SW480 (cell line): ENCODE measurements at places on chromosomes 5 and 9.
A peak's percentile ranks its signal among the peaks of the same experiment; 100 is the strongest.

DNA sequence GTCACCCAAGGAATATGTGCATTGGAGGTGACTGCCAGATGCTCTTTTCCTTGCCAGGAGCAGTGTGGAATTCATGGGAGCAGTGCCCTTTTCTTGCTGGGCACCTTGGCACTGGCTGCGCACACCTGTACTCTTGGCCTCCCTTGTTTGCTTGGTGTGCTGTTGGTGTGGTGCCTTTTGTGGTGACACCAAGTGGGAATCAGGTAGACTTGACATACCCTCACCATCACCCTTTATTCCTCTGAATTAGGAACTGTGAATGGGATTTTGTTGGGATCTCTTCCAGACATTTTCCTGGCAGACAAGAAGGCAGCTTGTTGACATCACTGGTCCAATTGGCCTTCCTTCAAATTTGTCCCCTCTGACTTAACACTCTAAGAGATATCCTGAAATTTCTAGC, 82.3 kb downstream of the RAI14 start:
- DNase-seq, result no peak

DNA sequence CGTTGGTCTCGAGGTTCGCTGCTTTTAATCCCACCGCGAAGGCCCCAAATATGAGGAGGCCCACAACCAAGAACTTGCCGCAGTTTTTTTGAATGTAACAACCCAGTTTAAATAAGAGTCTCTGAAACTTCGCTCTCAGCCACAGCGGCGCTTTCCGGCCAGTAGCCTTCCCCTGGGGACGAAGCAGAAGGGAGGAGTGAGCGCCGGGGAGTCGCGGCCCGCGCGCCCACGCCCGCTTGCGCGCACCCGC, 10.4 kb downstream of the PTCH1 start:
- peak; percentile 56 for DNase-seq

DNA sequence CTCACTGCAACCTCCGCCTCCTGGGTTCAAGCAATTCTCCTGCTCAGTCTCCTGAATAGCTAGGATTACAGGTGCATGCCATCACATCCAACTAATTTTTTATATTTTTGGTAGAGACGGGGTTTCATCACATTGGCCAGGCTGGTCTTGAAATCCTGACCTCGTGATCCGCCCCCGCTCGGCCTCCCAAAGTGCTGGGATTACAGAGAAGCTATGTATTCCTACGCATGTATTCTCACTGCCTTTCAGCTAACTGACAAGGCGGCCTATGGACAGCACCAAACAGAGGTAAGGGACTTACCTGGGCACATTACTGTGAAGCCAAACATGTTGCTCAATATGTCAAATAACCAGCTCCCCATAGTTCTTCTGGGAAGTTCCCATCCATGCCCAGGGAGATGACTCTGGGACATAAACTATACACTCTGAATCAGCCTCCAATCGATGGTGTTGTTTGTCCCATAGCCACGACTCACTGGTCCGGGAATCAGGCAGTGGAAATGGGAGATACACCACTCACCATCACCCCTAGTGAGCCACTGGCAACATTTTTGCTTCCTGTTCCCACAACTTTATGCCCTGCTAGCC, 114.6 kb downstream of the SYK start:
- DNase-seq, result no peak

- DNase-seq, result peak; percentile 33
Measured at GRCh38 chr5:8458038-8458383, 589.1 kb downstream of the MTRR start.

GRCh38 chr9:133577737-133578112, 31.5 kb downstream of the FAM163B start:
- no peak for DNase-seq

- peak; percentile 11 for DNase-seq
Measured at GRCh38 chr5:103031607-103032006, 88.3 kb downstream of the GIN1 start.

- DNase-seq, result no peak
Measured at GRCh38 chr5:169724303-169725087, 87.4 kb downstream of the DOCK2 start.

DNA sequence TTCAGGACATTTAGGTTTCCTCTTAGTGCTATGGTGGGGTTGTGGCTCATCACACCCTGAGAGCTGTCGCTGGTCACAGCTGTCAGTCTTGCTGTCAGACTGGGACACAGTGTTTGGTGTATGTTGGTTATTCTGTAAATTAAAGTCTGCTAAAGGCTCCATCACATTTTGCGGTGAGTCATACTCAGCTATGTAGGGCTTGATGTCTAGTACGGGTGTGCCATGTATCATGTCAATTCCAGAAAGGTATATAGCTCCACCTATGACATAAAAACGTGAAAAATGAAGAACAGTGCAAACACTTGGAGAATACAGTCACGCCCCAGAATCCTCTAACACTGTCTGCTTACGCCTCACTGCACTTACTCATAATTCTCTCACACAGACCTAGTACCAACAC, 11.9 kb downstream of the TRMO start:
- DNase-seq, result peak; percentile 33

GRCh38 chr5:150589862-150590601, 50.4 kb upstream of the SYNPO start:
- DNase-seq, result peak; percentile 43

GRCh38 chr9:129344641-129345495, 166.8 kb upstream of the IER5L start:
- DNase-seq, result no peak

GRCh38 chr9:33024126-33024965, 727 bp upstream of the DNAJA1 start:
- peak; percentile 38 for DNase-seq

DNA sequence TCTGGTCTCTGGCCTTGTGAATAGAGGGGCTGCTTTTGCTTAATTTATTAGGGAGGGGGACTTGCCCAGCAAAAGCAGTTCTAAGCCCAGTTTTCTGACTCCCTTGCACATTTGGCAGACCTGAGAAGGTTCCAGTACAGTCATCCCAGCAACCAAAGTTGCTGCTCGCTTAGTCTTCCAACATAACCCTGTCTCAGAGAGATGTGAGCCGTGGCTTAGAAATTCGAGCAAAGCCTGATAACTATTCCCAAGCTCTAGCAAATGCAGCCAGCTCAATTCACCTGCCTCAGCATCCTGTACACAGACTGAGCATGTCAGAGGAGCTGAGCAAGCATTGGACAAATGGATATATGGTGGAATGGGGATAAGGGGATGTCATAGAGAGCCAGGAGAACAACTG, 401.9 kb downstream of the SPOCK1 start:
- no peak for DNase-seq

DNA sequence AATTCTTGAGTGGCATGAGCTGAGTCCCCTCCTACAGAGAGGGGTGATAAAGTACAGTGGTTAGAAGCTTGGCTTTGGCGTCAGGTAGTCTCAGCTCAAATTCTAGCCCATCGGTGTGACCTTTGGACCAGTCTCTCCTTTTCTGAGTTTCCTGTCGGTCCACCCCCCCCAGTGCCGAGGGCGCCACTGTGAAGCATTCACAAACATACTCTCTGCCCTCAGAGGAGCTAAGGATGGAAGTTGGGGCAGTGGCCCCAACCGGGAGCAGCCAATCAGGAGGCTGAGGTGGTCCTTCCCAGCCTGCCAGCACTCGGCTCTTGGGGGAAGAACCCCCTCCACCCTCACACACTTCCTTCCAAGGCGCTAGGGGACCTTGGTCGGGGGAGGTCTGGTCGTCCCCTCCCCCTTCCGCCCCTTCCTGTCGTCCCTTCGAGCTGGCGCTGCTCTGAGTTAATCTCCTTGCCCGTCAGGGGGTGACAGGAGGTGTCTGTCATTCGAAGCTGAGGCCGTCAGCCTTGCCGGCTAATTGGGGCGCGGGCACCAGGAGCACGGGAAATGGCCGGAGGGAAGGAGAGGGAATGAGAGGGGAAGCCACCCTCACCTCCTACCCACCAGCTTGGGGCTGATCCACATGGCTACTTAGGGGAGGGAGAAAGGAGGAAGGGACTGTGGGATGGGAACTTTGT, 53.0 kb downstream of the CXXC5 start:
- peak; percentile 79 for DNase-seq

GRCh38 chr9:92538541-92538940, 2.8 kb upstream of the ECM2 start:
- DNase-seq, result no peak

DNA sequence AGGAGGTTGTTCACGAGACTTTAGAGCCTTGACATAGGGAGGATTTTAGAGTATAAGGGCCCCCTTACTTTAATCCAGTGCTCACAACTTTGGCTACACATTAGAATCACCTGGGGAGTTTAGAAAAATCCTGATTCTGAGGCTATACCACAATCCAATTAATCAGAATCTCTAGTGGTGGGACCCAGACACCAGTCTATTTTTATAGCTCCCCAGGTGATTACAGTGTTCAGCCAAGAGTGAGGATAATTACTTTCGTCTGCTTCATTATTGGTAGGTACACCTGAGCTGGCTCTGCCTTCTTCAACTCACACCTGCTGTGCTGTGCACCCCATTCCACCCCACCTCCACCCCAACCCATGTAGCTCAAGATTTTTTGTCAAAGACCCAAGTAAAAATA, 141.3 kb upstream of the EPB41L4A start:
- DNase-seq, result no peak

GRCh38 chr5:127536687-127537086, 19.2 kb downstream of the PRRC1 start:
- DNase-seq, result peak; percentile 37

- no peak for DNase-seq
Measured at GRCh38 chr9:126965077-126965476, 50.5 kb downstream of the RALGPS1 start.

- no peak for DNase-seq
Measured at GRCh38 chr9:34328500-34328986, 525 bp downstream of the KIF24 start.

DNA sequence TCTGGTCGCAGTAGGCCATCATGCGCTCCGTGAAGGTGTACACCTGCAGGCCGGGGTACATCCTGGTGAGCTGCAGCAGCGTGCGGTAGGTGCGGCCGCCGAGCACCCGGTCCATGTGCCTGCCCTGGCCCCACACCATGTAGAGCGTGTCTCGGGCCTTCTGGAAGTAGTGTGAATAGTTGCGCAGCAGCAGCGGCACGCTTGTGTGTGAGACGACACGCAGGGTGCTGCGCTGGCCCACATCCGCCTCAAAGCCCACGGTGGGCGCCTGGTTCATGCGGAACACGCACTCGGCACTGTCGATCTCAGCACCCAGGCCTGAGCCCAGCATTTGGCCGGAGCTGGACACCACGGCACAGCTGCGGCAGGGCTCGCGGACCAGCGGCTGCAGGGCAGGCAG, 4.5 kb downstream of the ST6GALNAC4 start:
- DNase-seq, result no peak

GRCh38 chr9:89375191-89375760, 57.0 kb downstream of the SECISBP2 start:
- DNase-seq, result no peak

DNA sequence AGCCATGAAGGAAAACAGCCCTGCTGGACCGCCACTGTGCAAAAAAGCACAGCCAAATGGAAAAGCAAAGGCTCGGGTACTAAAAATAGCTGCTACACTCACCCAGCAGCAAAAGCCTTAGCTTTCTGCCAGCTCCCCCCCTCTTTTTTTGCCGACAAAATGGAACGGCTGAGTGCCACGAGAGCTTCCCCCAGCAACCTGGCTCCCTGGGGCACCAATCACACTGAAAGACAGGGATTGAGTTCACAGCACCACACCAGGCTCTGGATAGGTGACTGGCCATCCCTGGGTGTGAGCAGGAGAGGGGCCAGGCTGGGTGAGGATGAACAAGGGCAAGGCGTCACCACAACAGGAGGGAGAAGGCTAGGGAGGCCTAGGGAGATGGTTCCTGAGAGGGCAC, 66.7 kb downstream of the SIL1 start:
- DNase-seq, result no peak

DNA sequence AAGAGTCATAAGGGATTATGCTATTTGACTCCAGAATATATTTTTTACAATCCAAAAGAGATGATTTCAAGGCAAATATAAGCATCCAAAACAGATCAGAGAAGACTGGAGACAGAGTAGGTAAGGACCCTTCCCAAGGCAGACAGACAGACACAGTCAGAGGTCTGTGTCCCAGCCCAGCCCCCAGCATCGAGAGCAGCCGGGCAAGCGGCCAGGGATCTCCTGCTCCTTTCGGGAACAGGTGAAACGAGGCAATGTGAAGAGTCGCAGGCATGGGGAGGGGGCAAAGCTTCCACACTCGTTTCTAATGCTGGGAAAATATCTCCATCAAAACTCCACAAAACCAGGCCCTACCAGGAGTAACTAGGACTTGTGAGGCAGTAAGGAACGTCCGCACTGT, 5.8 kb downstream of the PAEP start:
- no peak for DNase-seq

DNA sequence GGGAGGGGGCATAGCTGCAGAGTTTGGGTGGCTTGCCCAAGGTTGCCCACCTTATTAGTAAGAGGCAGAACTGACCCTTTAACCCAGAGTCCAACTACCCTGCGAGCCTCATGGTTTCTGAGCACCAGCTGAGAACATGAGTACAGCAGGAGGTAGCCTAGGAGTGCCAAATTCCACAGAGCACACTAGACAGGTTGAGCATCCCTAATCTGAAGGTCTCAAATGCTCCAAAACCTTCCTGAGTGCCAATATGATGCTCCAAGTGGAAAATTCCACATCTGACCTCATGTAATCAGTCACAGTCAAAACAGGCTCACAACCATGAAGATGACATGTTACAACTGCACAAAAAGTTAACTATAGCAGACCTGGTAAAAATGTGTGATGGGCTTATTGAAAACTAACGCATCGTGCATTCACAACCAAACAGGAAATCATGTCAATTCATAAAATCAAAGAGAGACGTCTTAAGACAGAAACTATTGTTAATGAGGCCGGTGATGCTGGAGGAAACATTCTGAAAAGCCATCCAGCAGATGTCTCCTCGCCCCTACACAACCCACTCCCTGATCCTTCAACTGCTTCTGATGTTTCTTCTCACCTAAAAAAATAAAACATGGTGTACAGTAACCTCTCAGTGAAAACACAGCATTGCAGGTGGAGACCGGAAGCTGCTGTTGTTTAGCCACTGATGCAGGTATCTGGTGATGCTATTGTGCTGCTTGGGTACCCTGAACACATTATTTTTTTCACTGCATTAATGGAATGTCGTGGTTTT, 25.0 kb downstream of the PTCH1 start:
- no peak for DNase-seq

- no peak for DNase-seq
Measured at GRCh38 chr9:134989206-134990065, 71.7 kb upstream of the FCN1 start.

GRCh38 chr5:135371622-135372232, 27.3 kb downstream of the MACROH2A1 start:
- no peak for DNase-seq

- no peak for DNase-seq
Measured at GRCh38 chr9:99026956-99027298, 78.0 kb upstream of the TGFBR1 start.

DNA sequence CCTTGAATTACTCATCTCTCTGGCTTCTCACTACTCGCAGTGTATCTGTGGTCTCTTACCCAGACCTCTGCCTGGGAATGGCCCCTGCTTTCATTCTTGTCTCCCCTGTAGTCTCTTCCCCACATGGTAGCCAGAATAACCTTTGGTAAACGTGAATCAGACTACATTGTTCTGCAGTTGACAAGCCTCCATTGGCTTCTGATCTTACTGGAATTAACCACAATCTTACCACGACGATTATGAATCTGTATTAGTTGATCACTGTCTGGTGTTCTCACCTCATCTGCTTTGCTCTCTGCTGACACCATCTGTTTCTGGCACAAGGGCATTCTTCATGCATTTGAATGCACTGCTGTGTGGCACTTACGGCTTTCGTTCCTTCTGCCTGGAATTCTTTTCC, 781.2 kb downstream of the MTRR start:
- DNase-seq, result peak; percentile 15

GRCh38 chr5:141871870-141872269, 6.3 kb downstream of the PCDH1 start:
- no peak for DNase-seq
